ENCODE measurements at places on chromosomes 6 and 20.

GRCh38 chr6:88890860-88891845 is 72.3 kb downstream of the RNGTT start:
- no peak for DNase-seq

GRCh38 chr20:51750037-51750769 is 18.0 kb downstream of the ATP9A start:
- DNase-seq: no peak

DNA sequence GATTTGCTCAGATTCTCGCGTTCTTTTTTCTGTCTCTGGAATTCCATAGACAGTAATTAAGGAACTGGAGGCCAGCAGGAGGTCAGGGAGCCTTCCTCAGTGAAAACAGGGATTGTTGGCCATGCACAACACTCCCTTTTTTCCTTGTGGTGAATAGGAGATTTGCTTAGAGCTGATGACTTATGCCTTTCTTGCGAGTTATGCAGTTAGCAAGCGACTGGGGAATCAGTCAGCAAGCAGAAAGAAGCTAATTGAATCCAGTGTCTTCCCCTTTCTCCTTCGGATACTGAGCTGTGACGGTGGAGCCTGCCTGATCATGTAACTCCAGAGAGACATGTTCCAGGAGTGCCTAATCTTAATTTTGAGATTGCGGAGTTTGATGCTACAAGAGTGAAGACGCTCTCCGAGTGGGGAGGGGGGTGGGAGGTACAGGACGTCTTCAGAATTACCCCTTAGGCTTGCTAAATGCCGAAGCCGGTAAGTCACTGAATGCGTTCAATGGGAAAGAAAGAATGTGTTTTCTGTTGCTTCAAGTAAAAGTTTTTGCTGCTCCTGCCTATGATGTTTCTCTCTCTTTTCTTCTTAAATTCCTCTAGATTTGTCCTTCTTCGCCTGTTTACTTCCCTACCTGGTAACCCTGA is 165.9 kb downstream of the SASH1 start:
- DNase-seq: no peak

DNA sequence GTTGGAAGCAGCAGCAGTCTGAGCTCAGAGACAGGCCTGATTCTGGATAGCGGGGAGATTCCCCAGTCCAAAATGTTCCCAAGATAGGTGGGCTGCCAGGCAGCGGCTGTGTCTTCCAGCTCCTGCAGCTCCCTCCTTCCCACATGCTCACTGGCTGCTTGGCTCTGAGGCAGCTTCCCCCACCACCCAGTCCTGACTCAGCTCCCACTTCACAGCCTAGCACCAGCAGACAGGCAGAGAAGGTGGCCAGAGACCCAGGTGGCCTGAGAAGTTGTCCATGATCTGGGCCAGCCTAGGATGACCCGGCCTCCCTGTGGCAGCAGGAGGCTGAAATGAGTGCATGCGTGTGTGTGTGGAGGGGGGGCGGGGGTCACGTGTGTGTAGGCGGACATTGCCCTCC is 94.9 kb downstream of the MDGA1 start:
- no peak for DNase-seq

- DNase-seq: no peak
Measured at GRCh38 chr20:41334036-41334435, 6.6 kb upstream of the LPIN3 start.

DNA sequence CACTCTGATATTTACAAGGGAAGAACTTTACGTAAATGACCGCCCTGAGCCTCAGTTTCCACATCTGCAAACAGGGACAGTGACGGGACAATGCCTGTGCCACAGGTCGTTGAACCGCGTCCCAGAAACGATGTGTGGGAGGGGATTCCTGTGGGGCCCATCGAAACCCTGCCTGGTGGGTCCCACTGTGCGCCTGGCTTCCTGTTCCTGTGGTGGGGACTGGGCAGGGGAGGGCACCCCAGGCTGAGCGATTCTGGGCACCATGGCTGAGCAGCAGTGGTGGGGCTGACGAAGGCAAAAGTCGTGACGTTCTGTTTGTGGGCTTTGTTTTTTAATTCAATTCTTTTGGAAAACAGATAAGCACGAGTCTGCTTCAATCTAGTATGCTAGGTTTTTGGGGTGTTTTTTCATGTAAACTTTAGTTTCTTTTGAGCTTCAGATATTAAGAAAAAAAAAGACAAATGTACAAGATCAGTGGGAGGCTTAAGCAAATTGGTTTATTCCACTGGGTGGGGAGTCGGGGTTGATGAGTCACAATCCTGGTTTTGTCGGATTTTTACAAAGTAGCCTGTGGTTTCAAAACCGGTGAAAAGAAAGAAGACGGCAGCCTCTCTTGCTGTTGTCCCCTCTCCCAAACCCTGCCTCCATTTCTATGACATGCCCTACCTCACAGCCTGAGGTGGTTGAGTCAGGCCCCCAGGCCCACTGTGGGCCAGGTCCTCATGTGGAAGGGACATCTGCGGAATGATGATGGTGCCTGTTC is 40.4 kb downstream of the GNAS-AS1 start:
- DNase-seq: no peak

GRCh38 chr6:157054531-157054979 is 268.8 kb downstream of the TMEM242 start:
- peak; percentile 69 for DNase-seq

GRCh38 chr6:125262016-125263013 is 39.5 kb downstream of the HDDC2 start:
- DNase-seq: no peak

- no peak for DNase-seq
Measured at GRCh38 chr6:35176301-35177024, 35.3 kb upstream of the TCP11 start.

- DNase-seq: no peak
Measured at GRCh38 chr20:4217349-4217841, 202.0 kb upstream of the RNF24 start.

DNA sequence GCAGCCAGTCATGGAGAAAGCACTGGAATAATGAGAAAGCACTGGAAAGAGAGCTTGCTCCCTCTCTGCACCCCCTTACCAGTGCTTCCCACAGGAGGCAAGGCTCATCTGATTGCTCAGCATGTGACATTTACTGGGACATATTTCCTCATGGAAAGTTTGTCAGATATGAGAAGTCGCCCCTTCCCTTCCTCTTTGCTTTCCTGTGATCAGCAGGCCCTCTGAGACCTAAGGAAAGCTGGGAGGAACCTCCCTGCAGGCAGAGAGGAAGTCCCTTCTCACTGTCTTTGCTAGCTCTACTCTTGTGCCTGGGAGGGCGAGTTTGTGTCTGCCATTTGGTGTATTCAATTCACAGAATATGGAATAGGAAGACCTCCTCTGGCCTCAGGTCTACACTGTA is 283.8 kb downstream of the ALDH8A1 start:
- DNase-seq: no peak

DNA sequence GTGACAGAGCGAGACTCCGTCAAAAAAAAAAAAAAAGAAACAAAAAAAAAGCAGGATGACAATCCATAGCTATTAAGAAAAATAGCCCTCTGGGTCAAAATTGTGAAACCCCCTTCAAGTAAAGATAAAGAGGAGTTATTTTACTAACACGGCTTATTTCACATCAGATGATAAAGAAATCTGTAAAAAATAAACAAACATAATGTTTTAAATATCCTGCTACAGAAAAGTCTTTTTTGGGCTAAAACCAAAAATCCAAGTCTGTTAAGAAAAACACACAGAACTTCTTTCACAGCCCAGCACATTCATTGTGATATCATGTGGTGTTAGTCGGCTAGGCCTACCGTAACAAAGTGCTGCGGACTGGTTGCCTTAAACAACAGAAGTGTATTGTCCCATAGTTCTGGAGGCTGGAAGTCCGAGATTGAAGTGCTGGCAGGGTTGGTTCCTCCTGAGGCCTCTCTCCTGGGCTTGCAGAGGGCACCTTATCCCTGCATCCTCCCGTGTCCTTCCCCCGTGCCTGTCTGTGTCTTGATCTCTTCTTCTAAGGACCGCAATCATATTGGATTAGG is 239.2 kb upstream of the TAB2 start:
- DNase-seq: no peak

DNA sequence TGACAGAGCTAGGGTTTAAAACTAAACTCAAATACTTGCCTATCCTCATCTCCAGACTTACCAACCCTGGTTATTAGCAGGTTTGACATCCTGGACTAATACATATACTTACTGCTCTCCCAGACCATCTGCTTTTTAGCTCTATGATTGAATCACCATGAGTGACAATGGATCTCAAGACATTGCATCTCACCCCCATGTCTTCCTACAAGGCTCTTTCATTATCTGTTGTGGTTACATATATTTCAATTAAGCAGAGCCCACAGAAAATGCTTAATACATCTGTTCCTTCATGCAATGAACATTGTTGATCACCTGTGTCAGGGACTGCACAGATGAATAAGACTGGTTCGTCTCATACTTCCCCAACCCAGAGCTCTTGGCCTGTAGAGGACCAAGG is 19.4 kb downstream of the SAMD3 start:
- no peak for DNase-seq

DNA sequence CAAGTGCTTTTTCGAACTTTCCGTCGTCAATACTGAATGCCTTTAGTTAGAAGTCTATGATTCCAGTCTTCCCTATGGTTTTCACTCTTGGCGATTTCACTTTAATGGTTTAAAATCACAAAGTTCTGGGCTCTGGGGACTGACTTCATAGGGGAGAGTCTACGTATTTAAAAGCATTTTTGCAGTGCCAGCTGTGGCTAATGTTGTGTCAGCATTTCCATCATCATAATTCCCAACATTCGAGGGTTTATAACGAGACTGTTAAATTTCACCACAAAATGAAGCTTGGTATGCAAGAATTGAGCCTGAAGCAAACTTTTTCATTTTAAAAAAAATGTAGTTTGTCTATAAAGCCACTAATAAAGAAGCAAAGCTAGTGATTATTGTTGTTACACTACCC is 242.7 kb downstream of the SOX4 start:
- no peak for DNase-seq
